ENCODE measurements at places on chromosomes 6 and 20. TPM values are rescaled to one million over a fixed set of nuclear protein-coding genes. Genes with fewer than 3 reads are reported as not detected.

DNA sequence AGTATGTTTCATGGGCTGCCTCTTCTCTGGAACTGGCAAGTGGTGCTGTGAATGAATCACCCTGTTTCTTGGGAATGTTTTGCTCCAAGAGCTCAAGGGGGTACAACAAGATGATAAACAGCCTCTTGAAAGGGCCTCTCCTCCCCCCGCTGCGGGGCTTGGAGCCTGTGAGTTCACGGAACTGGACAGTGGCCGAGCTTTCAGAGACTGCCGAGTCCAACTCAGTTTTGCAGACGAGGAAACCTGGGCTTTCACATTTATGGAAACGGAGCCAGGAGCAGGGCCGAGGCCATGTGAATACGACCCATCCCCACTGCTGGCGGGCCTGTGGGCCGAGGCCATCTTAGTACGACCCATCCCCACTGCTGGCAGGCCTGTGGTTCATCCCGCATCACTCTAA, 18.2 kb upstream of the SRC start:
- peak; percentile 63 for DNase-seq

DNA sequence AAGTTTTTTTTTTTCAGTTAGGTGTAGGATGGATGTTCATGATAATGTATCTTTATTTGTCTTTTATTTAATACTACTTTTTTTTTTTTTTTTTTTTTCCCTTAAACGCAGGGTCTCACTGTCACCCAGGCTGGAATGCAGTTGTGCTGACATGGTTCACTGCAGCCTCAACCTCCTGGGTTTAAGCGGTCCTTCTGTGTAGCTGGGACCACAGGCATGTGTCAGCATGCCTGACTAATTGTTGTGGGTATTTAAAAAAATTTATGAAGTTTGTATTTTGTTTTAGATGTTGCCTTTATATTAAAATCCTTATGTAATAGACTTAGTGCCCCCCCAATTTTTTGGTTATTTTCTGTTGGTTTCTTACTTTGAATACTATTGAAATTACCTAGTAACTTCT, 42.6 kb downstream of the NCOA3 start:
- DNase-seq: no peak

GRCh38 chr20:51565298-51566144, 23.0 kb upstream of the NFATC2 start:
- no peak for DNase-seq

DNA sequence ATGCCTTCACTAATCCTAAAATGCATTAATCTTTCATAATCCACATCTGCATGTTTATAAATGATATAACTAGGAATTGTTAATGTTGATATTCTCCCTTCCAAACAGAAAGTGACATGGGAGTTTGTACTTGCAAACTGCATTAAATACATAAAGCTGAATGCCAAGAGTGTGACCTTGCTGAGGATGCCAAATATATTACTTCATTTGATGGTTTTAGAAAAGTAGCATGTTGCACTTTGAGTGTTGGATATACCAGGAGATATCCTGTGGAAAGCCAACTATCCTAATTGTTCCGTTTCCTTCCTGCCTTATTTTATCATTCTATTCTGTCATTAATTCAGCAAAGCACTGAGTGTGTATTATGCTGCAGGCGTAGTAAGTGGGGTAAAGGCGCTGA, 229.8 kb downstream of the TMEM242 start:
- no peak for DNase-seq

DNA sequence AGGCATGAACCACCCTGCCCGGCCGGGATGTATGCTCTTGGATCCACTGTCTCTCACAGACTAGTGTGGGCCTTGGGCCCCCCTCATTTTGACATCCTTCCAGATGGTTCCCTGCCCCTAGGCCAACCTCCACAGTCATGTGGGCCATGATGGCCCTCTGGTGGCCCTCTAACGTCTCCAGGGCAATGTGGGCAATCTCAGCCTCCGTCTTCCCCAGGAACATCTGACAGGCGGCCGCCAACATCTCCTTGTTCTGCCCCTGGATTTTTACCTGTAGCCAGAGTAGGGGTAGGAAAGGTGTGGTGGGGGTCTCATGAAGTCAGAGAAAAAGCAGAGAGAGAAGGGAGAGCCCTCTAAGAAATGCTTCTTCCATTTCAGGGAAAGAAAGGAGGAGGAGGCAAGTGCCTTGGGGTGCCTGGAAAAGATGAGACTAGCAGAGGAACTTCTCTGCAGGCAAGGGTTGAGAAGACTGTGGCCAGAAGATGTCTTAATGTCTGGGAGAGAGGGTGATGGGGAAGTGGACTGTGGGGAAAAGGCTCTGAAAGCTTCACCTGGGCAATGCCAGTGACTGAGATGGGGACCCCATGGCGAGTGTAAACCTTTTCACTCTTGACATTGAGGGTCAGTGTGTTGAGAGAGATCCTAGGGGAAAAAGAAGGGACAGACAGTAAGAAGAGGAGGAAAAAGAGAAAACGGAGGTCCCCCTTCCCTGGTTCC, 1.3 kb downstream of the FLOT1 start:
- no peak for DNase-seq

DNA sequence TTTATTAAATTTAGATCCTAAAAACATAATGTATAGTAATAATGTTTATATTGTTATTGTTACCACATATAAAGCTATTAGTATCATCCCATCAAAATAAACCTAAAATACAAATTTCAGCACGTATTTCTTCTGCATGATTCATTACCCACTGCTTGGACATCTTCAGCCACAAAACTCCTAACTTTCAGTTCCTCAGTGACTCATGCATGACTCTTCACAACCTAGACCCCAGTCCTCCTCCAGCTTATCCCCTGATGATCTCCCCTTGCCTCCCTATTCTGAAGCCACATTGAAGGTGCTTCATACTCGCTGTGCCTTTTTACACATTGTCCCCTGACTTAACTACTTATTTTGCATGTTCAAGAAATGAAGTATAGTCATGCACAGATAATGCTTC, 11.2 kb upstream of the GPRC6A start:
- DNase-seq: no peak

DNA sequence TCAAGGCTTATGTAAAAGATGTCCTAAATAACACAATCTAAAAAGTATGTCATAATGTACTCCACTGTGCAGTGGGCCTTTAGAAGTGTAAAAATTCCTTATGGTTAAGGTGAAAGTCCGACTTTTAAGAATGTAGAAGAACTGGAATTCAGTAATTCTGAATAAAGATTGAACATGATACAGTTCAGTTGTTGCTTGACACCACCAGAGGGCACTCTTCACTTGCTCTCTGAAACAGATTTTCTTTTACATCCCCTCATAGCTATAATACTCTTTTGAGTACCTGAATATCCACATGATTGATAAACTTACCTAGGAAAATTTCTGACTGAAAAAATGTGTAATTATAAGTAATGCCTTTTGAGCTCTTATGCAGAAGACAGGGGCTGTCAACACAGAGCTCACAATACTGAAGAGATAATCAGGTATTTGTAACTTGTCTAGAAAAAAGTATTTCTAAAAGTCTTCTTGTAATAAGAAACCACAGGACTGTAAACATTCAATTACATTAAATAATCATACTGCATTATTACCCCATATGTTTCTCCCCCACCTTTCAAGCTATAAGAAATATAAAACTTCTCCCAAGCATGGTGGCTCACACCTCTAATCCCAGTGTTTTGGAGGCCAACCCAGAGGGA, 92.1 kb downstream of the POPDC3 start:
- DNase-seq: peak; percentile 43

Gene C4A
- 60.3 TPM for total RNA-seq

Gene MUCL3
- 0.52 TPM for total RNA-seq

Gene SNPH
- total RNA-seq: 3.3 TPM

Gene MDFI
- total RNA-seq: 4.9 TPM

GRCh38 chr20:25360631-25361286, 29.9 kb downstream of the ABHD12 start:
- no peak for DNase-seq

- no peak for DNase-seq
Measured at GRCh38 chr20:11432407-11432806, 485.3 kb upstream of the BTBD3 start.

DNA sequence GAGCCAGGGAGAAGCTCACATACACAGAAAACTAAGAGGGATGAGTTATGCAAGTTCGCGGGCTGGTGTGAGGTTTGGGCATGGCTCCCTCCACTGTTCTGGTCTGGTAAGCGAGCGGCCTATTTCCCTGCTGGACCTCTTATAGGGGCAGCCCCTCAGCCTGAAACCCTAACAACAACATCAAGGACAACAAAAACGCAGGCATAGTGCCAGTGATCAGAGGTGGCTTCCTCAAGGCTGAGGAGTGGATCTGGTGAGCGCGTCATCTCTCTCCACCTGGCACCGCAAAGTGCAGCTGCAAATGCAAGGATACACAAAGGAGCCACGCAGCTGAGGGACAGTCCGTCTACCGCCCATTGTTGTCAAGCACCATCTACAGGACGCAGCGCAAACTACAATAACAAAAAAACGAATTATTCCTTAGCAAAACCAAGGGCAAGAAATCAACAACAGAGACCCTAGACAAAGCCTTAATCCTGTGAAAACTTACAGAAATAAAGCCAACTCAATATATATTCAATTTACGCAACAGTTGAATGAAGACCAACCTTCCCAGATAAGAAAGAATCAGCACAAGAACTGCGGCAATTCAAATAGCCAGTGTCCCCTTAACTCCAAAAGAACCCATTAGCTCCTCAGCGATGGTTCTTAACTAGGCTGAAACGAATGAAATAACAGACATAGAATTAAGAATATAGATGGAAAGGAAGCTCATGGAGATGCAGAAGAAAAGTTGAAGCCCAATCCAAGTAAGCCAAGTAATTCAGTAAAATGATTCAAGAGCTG, 9.2 kb upstream of the DEFB110 start:
- no peak for DNase-seq

GRCh38 chr6:129340983-129341382, 369.0 kb downstream of the ARHGAP18 start:
- no peak for DNase-seq

DNA sequence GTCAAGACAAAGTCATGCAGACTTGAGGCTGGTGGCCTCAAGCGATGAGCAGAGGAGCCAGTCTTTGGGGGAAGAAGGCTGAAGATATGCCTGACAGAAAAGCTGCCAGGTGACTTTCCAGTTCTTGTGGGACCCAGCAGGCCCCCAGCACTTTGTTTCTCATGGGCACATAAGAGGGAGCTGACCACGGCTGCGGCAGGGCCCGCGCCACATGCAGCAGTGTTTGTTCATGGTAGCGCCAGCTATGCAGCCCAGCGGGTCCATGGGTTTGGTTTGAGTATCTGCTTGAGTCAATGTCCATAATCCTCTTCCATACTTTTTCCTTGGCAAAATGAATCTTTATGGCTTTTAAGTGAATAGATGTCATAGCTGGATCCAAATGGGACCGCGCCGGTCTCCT, 91.0 kb upstream of the LY86 start:
- DNase-seq: no peak

DNA sequence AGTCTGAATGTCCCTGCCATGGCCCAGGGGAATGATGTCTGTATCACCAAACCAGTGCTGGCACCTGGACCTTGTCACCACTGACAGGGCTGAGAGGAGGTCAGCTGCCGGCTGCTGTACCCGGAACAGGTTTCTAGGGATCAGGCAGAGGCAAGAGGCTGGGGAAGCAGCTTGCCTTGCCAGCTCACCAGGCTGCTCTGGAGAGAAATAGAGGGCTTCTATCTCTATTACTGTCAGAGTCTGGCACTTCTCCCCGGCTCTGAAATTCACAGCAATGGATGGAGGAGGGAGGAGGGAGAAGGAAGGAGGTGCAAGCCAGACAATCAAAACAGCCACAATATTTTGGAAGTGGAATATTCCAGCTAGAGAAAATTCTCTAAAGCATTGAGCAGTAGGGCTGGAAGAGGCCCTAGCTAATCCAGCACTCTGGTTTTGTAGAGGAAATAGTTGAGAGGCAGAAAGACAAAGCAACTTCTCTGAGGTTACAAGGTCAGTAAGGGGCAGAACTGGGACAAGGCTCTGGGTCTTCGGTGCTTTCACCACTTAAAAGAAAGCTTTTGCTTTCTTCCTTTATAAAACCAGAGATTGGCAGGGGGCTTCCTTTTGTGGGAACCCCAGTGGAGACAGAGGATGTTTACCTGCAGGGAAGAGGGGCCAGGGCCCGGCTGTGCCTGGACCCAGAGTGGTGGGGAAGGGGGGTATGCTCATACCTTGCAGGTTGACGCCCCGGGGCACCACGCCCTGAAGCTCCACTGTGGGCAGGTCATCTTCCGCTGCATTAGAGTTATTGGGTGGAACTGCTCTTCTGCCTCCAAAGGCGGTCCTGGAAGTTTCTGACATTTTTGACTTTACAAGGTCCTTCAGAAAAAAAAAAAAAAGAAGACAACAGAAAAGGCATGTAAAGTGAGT, 2.4 kb downstream of the F13A1 start:
- DNase-seq: no peak

- DNase-seq: no peak
Measured at GRCh38 chr6:153698637-153699036, 340.4 kb upstream of the OPRM1 start.

GRCh38 chr6:15205321-15205720, 40.5 kb upstream of the JARID2 start:
- DNase-seq: no peak

DNA sequence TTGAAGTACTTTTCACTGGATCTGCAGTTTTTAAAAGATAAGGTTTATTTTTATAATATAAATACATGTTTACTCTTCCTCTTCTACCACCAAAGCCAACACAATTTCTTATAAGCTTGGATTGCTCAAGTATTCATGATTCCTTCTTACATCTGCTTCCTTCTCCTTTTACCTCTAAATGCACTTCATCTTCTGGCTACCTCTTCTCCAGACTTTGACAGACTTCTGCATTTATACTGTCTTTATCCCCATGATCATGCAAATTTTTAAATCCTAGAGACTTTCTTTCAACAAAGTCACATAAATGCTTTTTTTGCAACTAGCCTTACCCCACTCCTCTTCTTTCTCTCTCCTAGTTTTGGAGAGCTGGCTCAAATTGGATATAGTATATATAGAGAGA, 142.9 kb downstream of the TFAP2B start:
- no peak for DNase-seq

Gene BMP2
- 14.8 TPM for total RNA-seq

Gene SLC35D3
- not detected for total RNA-seq

DNA sequence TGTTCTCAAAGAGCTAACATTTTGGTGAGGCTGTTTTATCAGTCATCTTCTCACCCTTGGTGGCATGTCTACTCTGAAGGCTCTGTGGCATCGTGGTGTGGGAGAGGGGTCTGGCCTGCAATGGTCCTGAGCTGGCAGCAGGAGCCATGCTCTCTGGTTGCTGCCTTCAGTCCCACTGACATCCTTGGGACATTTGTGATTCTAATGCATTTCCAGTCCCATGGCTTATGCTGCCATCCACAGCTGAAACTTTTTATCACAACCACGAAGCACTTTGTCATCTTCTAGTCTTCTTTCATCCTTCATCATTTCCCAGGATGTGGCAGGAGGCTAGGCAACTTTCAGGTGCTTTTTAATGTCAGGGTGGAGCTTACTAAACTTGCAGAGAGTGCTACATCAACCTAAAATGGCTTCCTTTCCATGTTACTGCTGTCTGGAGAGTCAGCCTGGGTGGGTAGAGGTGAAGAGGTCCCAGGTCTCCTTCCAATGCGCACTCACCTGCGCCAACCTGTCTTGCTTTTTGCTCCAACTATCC, 77.1 kb downstream of the GPR63 start:
- DNase-seq: no peak

Gene ZNF391
- 0.33 TPM for total RNA-seq

GRCh38 chr20:43515628-43516027, 8.1 kb downstream of the L3MBTL1 start:
- DNase-seq: no peak

Gene ZNFX1
- 7.3 TPM for total RNA-seq

All from body of pancreas (tissue), 4 donors.